ENCODE measurements at places on chromosomes 5 and 9.

DNA sequence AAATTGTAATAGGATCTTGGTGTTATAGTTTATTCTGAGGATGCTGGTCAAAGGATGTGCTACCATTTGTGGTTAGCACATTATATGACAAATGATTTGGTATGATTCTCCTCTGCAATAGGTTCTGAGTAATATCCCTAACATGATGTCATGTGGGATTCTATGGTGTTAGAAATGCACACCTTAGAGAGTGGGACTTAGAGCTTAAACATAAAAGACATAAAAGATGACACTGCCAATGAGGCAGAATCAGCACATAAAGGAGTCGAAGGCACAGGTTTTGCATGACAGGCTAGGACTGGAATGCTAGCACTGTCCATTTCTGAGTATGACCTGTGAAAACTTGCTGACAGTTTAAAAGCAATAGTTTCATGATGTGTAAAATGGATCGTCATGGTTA lies 100.4 kb downstream of the OSTF1 start:
- DNase-seq: no peak

- DNase-seq: no peak
These were observed 2.8 kb downstream of the DELE1 start for GRCh38 chr5:141926434-141926833.

GRCh38 chr9:88481933-88482332 lies 53.0 kb upstream of the NXNL2 start:
- no peak for DNase-seq

DNA sequence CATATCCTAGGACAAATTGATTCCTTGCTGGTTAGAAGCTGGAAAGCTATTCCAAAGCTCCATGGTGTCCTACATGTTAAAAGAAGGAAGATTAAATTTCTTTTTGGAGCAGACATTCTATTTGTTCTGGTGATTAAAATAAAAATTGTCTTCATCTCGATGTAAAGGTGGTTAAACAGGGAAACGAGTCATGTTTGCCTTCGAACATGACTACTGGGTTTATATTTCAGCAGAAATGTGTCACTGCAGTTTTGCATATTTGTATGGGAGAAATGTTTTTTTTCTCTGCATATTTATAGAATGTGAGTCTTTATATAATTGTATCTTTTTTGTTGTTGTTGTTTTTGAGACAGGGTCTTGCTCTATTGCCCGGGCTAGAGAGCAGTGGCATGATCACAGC lies 36.4 kb downstream of the ADAMTS12 start:
- no peak for DNase-seq

GRCh38 chr5:115271295-115272050 lies 8.8 kb upstream of the PGGT1B start:
- no peak for DNase-seq

- DNase-seq: no peak
These were observed 123.7 kb upstream of the ANKRD55 start for GRCh38 chr5:56356836-56357160.

DNA sequence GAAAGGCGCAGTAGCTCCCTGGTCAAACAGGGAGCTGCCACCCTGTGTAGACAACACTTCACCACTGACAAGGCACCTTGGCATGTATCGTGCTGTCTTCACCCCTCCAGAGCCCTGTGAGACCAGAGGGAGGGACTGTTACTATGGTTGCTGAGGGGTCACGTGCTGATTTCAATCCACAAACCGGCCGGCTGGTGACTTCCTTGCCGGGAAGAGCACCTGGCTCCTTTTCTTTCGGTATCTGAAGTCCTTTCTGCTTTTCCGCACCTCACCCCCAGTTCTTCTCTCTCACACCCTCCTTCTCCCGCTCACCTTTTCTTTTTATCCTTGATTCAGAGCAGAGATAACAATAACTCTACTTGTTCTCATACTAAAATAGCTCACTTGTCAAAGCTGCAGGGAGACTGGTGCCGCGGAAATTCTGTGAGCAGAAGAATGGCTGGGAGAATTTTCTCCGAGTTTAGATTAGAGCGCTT lies 327.2 kb downstream of the ZSWIM6 start:
- DNase-seq: no peak

DNA sequence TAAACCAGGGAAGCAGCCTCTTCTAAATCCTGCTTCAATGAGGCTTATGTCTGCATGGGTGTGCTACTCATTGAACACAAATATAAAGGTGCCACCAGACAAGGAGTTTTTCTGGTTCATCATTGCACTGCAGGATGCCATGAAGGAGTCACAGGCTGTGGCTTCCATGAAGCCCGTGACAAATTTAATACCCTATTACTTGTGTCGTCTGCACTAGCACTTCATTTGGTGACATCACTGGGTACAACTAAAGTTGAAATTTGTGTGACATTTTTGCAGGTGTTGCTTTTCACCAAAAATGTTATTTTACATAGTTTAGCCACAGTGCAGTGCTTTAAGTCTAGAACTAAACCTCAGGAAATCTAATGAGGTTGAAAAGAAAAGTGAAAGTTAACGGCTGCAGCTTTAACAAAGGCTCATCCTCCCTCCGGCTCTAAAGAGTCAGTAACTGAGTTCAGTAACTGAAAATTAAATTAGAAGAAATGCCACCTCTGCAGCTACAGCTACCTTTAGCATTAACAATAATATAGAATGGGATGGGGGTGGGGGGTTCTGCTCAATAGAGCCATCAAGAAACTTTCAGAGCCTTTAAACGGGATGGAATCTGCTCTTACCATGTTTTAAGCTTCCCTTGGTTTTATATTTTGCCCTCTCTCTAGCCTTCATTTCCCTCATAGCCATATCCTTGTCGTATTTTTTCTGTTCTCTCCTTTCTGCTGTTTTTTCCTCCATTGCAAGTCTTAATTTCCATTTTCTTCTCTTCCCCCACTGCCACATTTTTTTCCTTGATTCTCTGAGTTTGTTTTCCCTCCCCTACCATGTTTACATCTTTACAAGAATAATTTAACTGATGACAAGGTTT lies 233.8 kb upstream of the TMEM161B start:
- no peak for DNase-seq

DNA sequence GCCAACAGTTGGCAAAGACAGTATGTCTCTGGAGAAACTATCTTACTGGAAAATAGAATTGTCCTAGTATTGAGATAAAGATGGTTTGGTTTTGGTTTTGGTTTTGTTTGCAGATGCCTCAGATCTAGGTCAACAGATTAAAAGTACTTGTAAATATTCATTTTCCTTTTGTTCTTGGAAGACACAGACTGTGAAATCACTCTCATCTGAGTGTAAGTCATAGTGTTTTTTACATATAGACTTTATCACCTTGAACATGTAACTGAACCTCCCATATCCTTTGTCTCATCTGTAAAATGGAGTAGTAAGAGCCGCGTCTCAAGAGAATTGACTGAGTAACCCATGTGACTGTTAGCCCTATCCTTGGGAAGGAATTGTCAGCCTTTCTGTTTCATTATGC lies 34.3 kb downstream of the MAP3K1 start:
- no peak for DNase-seq

DNA sequence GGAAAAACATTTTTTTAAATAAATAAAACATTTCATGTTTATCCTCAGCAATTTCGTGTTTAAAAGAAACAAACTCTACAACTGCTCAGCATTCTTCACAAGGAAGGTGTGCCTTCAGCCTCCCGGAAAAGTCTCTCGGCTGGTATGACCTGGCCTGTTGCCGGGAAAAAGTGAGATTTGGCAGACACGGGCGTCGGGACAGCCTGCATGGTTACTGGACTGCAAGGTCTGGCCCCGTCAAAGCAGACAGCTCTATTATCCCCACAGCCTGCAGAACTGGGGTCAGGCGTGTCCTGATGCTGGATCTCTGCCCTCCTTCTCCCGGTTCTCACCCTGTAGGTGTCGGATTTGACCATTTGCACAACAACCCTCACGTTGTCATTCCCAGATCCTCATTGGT lies 120.3 kb upstream of the SPATA31C2 start:
- DNase-seq: no peak

- DNase-seq: no peak
These were observed 290.3 kb upstream of the SGCD start for GRCh38 chr5:156036640-156037039.

DNA sequence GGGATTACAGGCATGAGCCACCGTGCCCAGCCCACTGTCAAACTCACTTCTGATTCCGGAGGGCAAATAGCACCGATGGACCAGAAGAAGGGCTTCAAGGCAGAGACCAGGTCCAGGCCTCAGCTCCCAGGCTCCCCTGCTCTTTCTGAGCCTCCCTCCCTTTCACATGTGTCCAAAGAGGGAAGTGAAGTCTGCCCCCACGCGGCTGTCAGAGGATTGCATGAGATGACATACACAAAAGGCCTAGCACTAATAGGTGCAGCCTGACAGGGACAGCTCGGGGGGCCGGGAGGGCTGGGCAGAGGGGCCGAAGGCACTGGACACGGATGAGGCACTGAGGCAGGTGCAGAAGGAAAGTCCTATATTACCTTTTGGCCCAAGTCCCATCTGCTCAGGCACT lies 16.1 kb downstream of the FBP1 start:
- DNase-seq: no peak

DNA sequence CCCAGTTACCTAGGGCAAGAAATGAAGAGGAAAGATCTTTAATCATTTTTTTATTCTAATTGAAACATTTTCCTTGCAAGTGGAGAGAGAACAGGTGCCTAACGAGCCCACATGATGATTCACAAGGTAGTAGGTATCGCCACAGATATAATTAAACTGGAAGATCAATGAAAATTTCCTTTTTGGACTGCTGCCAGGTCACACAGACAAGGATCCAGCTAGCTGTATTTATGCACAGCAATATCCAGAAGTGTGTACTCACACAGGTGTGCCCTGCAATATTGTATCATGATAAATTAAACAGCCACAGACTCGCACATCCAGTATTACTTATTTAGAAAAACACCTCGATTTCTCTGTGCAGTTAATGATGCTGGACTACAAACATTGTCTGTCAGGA lies 294.0 kb upstream of the SMARCA2 start:
- DNase-seq: no peak

- no peak for DNase-seq
These were observed 637.1 kb upstream of the CCNG1 start for GRCh38 chr5:162800301-162800700.

DNA sequence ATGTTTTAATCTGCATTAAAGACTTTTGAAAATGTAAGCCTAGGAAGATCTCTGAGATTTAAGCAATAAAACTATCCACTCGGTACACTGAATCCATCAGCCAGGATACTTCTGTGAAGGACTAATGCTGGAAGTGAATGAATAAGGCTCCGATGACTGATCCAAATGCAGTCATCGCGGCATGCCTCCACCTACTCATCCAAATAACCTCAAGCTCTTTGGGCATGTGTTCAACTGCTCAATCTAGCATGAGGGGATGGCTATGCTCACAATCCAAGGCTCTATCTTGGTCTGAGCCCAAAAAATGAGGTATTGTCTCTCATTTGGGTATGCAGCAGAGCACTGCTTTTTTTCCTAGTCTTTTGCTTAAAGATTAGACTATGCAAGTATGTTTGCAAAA lies 19.2 kb downstream of the MARCHF3 start:
- no peak for DNase-seq

DNA sequence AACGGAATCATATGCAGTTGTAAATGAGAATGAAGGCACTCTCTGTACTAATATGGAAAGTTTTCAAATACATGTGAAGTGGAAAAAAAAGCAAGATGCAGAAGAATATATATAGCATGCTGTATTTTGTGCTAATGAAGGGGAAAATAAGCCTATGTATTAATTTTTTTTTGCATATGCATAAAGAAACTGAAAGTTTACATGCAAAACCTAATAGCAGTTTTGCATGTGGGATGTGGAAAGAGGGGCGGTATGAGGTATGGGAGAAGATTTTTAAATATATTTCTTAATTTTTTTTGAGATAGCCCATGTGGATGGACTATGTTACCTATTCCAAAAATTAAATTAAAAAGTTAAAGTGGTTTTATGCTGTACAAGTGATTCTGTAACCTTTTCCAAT lies 83.7 kb upstream of the IL12B start:
- no peak for DNase-seq

- DNase-seq: no peak
These were observed 23.4 kb downstream of the LIX1 start for GRCh38 chr5:97119007-97119390.

- no peak for DNase-seq
These were observed 105.0 kb downstream of the GIN1 start for GRCh38 chr5:103014983-103015382.

GRCh38 chr5:156121234-156121633 lies 205.7 kb upstream of the SGCD start:
- no peak for DNase-seq

DNA sequence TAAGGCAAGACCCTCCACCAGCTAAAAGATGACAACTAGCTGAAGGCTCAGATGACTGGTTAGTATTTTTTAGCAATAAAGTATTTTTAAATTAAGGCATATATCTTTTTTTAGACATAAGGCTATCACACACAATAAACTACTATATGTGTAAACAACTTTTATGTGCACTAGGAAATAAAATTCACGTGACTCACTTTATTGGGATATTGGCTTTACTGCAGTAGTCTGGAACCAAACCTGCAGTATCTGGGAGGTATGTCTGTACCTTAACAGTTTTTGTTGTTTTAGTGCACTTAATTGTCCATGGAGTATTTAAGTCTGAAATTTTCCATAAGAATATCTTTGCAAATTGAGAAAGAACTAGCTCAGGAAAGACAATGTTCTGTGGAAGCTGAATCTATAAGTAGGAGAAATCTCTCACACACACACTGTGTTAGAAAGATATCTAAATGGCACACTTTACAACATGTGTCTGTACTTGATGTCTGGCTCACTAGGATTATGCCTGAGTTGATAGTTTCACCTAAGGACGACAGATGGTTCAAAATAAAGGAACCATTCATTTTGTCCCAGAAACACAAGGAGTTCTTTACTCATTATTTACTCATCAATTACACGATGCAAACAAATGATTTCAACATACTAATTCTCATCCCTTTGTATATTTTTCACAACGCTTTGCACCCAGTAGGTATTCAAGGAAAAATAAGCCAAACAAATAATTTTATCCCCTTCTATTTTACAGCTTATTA lies 4.6 kb downstream of the RAPGEF6 start:
- DNase-seq: no peak

GRCh38 chr9:91948101-91948596 lies 1.9 kb downstream of the ROR2 start:
- no peak for DNase-seq

- DNase-seq: no peak
These were observed 35.9 kb upstream of the POC5 start for GRCh38 chr5:75753182-75753581.

GRCh38 chr5:137995077-137995748 lies 37.7 kb downstream of the FAM13B start:
- no peak for DNase-seq

DNA sequence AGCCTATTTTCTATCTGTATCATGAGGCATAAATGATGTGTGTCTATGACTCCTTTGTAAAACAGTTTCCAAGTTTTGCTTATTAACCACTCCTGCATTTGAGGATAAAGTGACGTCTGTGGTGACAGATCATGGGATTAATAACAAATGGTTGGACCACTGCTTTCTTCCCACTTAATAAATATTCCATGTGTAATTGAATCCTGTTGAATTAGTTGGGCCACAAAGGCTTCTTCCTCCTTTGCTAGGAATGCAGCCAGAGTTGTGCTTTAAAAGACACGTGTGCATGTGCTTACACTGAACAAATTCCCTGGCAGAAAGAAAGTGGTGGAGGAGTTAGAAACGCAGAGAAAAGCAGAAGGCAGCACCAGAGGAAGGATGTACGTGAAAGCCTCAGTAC lies 150.2 kb downstream of the ACTBL2 start:
- no peak for DNase-seq

- no peak for DNase-seq
These were observed 7.0 kb upstream of the LAMC3 start for GRCh38 chr9:131001990-131002389.
